Daoy (cell line): ENCODE measurements at places on chromosomes 11 and 22. TPM values are rescaled to one million over a fixed set of nuclear protein-coding genes. Genes with fewer than 3 reads are reported as not detected.

The CSNK1E gene
- 51.6 and 62.7 TPM in 2 replicates for total RNA-seq

The TBX10 gene
- total RNA-seq: not detected in 2 replicates

The TBC1D10A gene
- 20.8 and 35.5 TPM in 2 replicates for total RNA-seq

The APLNR gene
- total RNA-seq: not detected in 2 replicates

The SLC17A6 gene
- not detected in 2 replicates for total RNA-seq

The MPZL3 gene
- 5.0 and 7.1 TPM in 2 replicates for total RNA-seq

The UBQLNL gene
- not detected in 2 replicates for total RNA-seq

The CCDC90B gene
- total RNA-seq: 52.5 and 61.8 TPM in 2 replicates

The RGL4 gene
- not detected in 2 replicates for total RNA-seq

The DRD4 gene
- not detected in 2 replicates for total RNA-seq

The EEF1G gene
- 1,694 and 1,735 TPM in 2 replicates for total RNA-seq

The PAMR1 gene
- total RNA-seq: 0.17 and 0.33 TPM in 2 replicates

The SAA2 gene
- 3.0 TPM in 1 of 2 replicates, not detected in the other for total RNA-seq

The RCOR2 gene
- 0.36 and 0.80 TPM in 2 replicates for total RNA-seq
